ENCODE measurements at places on chromosomes 11 and 22.

GRCh38 chr22:28025333-28025732 lies 106.3 kb upstream of the PITPNB start:
- DNase-seq, result no peak

DNA sequence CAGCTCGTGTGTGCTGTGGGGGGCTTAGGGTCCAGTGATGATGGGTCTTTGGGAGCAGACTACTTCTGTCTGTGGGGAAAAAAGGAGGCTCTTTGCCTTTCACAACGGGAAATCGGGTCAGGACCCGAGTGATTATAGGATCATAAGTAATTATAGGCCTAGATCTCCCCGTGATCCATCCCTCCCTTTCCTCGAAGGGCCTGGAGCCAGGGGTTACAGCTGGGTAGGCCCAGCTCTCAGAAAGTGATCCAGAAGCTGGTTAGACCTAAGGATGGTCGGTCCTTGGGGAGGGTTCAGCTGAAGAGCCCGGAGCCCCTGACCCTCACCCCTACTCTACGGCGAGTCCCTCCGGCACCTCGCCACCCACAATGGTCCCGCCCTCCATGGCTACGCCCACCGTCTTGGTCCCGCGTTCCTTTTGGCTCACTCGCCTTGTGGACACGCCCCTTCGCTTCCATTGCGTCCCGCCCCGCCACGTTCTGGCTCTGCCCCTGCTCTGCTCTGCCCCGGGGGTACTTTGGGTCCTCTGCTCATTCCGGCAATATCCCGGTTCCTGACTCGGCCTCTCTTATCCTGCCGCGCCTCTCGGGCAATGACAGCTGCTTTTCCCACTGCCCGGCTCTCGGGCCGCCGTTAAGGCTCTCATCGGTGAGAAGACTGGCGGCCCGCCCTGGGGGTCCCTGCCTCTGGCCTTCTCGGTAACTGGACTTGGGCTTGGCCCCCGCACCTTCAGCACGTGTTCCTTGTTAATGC lies 5.0 kb downstream of the IGSF22 start:
- DNase-seq, result peak; percentile 55

DNA sequence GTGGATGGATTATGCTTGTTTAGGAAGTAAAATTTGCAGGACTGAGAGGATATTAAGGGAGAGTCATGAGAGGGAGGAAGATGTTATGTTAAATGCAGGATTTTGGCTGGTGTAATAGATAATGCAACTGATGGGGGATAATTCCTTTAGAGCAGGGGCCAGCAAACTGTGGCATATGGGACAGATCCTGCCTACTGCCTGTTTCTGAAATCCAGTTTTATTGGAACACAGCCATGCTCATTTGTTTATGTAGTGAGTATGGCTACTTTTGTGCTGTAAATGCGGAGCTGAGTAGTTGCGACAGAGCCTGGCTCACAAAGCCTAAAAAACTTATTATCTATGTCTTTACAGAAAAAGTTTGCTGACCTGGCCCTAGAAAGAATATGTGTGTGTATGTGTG lies 66.6 kb upstream of the MPPED2 start:
- DNase-seq, result no peak

DNA sequence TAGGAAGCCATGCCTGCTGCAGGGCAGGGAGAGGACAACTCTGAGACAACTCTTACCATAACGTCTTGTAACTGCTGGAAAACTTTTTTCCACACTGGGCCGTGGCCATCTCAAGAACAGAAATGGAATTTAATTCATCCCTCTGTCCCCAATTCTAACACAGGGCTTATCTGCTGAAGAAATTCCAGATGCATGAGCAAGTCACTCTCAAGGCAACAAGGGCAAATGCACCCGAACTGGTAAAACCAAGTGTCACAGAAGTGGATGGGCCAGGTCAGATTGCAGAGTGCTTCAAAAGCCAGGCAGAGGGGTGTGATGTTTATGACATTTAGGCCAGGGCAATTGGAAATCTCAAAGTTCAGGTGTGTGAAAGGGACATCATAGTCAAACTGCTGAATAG lies 7.4 kb downstream of the SMPD1 start:
- no peak for DNase-seq

DNA sequence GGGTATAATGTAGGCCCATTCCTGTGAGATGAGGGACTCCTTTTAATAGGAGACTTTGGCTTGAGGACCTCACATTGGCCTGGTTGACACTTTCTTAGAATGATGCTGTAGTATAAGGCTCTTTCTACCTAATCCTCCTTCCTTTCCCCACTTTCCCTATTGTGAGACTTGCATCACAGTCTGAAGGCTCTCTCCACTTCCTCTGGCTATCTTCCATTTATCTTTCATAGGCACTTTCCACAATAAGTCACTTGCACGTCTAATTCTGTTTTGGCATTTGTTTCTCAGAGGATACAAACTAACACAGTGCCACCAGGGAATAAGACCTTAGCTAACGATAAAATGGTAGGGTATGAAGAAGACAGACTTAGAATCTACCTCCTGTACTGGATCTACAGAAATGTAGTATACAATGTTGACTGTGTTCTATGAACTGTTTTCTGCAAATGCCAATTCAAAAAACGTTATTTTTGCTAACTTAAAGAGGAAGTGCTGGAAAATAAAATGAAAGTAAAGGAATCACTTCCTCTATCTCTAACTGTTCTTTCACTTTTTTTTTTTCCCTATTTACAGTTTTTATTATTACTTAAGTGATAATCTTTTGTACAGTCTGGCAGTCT lies 17.9 kb upstream of the PDE3B start:
- DNase-seq, result no peak

- DNase-seq, result no peak
Measured at GRCh38 chr11:46658259-46658658, 40.9 kb downstream of the ATG13 start.

GRCh38 chr11:128757235-128757711 lies 63.4 kb downstream of the FLI1 start:
- DNase-seq, result no peak

- no peak for DNase-seq
Measured at GRCh38 chr11:61118406-61118805, 16.1 kb downstream of the CD5 start.

- no peak for DNase-seq
Measured at GRCh38 chr22:20146777-20147176, 4.1 kb downstream of the CCDC188 start.

GRCh38 chr11:106311531-106312230 lies 234.2 kb downstream of the AASDHPPT start:
- DNase-seq, result no peak

GRCh38 chr11:134515081-134515960 lies 103.3 kb upstream of the B3GAT1 start:
- no peak for DNase-seq

GRCh38 chr11:98512938-98513337 lies 507.8 kb upstream of the CNTN5 start:
- no peak for DNase-seq

DNA sequence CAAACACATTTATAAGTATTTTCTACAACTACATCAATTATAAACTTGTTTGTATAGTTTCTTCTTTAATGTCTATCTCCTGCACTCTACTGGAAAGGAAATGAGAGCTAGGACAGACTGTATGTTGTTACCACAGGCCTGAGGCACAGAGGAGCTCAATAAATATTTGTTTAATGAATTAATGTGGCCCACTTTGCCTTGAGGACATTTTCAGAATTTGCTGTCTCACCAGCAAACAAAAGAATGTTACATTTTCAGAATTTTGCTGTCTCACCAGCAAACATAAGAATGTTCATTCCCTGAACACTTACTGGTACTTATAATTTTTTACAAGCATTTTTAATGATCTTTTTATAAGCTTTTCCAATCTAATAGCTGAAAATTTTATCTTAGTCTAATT lies 41.9 kb upstream of the WNT7B start:
- DNase-seq, result no peak

DNA sequence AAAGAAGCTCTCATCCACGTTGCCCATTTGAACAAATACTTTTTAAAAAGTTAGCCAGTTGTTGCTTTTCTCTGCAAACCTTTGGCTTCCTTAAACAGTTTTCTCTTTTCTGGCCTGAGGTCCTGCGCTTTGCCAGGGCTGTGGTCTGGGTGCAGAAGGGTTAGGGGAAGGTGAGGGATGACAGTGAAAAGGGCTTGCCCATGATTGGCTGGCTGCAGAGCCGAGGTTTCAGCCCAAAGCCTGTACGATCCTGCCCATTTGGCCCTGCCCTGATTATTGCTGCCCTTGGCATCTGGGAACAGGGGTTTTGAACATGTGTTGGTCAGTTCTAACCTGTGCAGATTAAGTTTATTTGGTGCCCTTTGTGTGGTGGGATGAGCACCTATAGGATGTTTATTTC lies 1.5 kb downstream of the INCENP start:
- DNase-seq, result no peak

DNA sequence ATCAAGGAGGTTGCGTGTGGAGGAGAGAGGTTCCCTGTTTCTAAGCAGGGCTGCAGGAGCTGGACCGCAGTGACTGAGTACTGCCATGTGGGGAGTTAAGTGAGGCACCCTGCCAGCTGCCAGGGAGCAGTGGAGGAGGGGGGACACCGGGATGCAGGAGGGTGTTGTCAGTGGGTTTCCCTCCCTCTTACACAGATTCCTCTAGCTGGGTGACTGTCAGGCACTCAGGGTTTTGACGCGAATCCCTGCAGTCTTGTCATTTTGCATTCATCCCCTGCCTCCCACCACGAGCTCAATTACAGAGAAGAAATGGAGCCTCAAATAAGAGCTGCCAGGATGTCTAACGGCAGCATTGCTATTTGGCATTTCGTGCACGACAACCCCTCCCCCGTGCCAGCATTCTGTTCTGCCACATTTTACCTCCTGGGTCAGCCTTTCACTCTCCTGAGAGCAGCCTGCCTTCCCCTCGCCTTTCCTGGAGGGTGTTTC lies 119.8 kb upstream of the SORL1-AS1 start:
- no peak for DNase-seq

GRCh38 chr22:21659864-21660525 lies 5.8 kb upstream of the PPIL2 start:
- no peak for DNase-seq

- DNase-seq, result no peak
Measured at GRCh38 chr11:64608046-64608445, 17.0 kb downstream of the SLC22A12 start.

GRCh38 chr11:102510439-102511135 lies 20.0 kb downstream of the MMP7 start:
- no peak for DNase-seq

DNA sequence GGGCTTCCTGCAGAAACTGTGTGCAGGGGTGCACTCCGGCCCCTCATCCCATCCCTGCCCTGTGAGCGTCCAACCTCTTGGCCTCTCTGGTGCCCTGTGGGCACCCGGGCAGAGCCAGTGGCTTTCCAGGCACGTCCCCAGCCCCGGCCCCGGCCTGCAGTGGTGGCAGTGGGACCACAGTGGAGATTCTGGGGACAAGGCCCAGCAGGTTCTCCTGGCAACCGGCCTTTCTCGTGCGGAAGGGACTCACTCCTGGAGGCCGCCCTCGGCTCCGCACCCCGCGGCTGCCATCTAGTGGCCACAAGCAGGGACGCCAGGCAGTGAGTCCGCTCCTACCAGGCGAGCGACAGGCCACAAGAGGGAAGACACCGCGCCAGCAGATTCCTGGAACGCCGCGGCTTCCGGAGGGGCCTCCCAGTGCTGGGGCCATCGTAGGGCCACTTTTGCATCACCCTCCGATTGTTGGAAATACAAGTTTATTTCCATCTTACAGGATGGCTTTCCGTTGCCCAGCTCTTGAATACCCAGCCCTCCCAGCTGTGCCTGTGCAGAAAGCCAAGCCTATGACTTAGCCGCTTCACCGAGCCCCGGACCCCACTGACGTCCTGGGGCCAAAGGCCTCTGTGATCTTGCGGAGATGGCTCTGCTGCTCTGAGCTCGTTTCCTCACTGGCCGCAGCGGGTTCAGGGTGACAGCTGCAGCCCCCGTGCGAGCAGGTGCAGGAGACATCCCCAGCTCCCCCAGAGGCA lies 357.3 kb downstream of the CTTN start:
- DNase-seq, result peak; percentile 41

- no peak for DNase-seq
Measured at GRCh38 chr22:46455446-46455845, 82.0 kb downstream of the CELSR1 start.

DNA sequence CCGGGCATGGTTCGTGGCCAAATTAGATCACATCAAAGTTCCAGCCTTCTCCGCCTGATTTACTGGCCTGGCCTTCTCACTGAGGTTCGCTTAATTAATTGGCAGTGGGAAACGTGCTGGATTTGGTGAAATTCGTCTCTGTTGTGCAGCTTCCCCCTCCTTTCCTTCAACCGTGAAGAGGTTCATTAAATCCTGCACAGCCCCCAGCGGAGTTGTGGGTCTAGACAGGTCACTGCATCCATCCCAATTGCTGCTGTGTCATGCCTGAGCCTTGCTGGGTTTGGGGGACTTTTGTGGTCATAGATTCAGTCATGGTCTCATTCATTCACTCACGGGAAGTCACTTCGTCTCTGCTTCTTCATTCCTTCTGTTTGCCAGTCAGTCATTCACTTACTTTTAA lies 90.0 kb downstream of the INSC start:
- no peak for DNase-seq
